ENCODE measurements at places on chromosomes 11 and 22. TPM values are rescaled to one million over a fixed set of nuclear protein-coding genes. Genes with fewer than 3 reads are reported as not detected.

DNA sequence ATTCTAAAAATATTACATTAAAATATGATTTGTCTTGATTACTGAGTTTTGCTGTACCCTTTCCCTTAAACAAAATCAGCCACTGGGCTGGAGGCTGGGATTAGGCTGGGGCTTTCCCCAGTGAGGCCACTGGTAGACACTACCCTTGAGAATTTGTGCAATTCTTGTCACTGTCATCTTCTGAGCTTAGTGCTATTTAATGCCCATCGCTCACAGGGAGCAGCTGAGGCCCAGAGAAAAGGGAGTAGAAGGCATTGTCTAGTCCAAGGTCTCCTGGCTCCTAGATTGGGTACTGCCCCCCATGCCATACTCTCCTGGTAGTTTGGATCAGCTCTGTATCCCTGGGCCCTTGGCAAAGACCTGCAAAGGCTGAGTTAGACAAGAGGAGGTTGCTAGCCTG lies 6.7 kb downstream of the CHRM1 start:
- DNase-seq: no peak

- DNase-seq: no peak
Measured at GRCh38 chr22:38135133-38135706, 24.7 kb upstream of the BAIAP2L2 start.

GRCh38 chr11:9951807-9952206 lies 287.9 kb downstream of the SWAP70 start:
- DNase-seq: no peak

Gene OR5A1
- 0.03 TPM for total RNA-seq

Gene MMP12
- not detected for total RNA-seq
